ENCODE measurements at places on chromosomes 7 and 10.

DNA sequence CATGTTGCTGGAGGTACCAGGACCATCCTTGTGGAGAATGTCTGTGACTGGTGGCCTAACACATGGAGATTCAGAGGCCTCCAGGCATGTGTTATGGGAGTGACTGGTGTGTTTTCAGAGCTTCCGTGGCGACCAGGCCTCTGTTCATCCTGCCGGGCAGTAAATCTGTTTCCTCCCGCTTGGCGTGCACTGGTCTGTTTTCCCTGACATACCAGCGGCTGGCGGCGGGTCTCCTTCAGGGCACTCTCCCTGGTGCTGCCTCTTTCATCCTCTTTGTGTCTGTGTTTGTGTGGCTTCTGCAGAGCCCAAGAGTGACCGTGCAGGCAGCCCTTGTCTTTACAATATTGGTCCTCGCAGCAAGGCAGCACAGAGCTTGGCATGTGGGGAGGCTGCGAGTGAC lies 385.1 kb upstream of the MKI67 start:
- DNase-seq: no peak

- no peak for DNase-seq
Measured at GRCh38 chr7:152615031-152615741, 60.8 kb downstream of the XRCC2 start.

DNA sequence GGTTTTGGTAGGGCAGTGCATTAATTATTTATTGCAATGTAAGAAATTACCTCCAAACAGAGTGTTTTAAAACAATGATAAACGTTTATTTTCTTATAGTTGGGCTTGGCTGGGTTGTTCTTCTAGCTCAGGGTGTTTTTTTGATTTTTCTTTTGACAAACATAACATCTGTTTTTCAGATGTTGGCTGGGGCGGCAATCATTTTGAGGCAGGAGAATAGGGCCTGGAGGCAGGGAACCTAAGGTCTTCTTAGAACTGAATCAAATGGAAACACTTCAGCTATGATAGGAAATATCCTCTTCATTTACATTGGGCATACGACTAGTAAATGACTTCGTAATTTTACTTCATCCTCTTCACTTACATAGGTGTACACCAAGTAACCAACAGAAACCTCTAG lies 47.4 kb upstream of the NAMPT start:
- no peak for DNase-seq

DNA sequence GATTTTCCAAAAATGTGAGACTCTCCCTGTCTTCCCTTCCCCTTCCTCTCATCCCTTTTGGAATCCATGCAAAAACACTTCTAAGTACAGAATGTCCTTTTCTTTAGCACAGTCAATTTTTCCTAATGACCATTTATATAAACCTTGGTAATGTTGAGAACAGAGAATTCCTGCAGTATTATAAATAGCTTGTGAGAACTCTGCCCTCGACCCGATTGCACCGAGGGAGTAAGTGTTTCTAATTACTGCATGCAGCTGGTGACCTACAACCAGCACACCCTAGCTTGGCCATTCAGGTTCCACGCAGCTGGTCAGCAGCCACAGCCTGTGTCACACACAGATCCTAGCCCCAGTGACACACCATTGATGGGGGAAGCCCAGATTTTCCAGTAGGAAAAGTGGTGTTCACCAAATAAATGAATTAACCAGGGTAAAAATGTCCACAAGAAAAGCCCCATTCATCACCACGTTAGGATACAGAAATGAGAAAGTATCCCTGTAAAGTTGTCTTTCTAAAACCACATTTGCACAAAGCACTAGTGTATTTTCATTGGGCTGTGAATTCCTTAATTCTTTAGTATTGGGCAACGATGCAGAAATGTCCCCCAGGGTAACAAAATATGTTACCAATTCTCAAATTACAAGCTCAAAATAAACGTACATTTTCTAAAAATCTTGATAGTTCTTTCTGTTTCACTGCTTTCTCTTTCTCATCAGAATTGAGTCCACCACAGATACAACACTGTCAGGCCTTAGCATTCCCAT lies 499.0 kb upstream of the KLF6 start:
- peak; percentile 76 for DNase-seq

- peak; percentile 71 for DNase-seq
Measured at GRCh38 chr7:128056901-128057300, 25.7 kb upstream of the LRRC4 start.

All from AG20443 (cell line).